ENCODE measurements at places on chromosomes 5 and 9.
A peak's percentile ranks its signal among the peaks of the same experiment; 100 is the strongest.

DNA sequence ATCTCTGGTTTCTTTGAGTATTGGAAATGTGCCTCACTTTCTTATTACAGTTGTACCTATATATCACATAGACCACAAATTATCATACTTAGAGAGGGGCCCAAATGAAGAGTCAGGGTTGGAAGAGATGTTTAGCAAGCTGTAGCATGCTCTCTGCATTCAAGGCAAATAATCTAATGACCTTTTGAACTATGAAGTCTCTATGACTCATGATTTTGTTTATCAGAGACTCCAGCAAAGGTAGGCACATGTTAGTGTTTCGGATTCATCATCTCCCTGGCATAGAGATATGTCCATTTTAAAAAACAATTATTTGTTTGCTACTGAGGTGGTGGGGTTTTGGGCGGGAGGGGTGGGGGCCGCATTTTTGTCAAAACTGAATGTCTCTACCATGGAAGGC lies 2000.1 kb downstream of the EFNA5 start:
- DNase-seq: no peak

- no peak for DNase-seq
Observed at GRCh38 chr5:181051841-181052671, 12.0 kb downstream of the BTNL9 start.

DNA sequence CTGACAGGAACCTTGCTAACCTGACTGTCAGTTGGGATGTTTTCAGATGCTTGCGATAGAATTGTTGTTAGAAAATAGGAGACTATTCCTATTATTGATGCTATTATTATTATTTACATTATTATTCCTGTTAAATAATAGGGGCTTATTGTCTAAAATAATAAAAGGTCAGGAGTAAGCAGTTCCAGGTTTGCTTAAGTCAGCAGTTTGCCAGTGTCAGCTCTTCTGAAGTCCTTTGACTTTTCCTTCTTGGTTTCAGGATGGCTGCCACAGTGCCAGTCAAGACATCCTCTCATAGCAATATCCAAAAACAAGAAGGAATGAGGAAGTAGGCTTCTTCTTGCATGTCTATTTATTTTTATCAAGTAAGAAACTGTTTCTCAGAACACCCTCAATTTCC lies 141.7 kb upstream of the MARCHF11 start:
- no peak for DNase-seq

DNA sequence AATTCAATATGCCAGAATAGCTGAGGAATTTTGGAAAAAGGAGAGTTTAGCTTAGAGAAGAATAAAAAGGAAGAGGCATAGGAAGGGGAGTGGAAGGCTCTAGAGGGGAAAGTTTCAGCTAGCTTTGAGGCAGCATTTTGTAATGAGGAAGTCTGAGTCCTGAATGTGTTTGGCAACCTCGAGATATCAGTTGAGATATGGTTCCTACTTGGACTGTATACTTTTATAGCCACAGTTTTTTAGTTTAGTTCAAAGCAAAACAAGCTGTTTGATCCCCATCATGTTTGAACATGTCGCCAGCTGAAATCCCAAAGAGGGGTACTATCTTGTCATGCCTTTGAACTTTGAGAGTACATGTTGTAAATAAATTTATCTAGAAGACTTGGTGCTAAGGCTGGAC lies 559.0 kb upstream of the FTMT start:
- DNase-seq: no peak

GRCh38 chr5:72584466-72584865 lies 77.3 kb upstream of the ZNF366 start:
- DNase-seq: no peak

- no peak for DNase-seq
Observed at GRCh38 chr9:78685471-78685870, 388.5 kb downstream of the PSAT1 start.

DNA sequence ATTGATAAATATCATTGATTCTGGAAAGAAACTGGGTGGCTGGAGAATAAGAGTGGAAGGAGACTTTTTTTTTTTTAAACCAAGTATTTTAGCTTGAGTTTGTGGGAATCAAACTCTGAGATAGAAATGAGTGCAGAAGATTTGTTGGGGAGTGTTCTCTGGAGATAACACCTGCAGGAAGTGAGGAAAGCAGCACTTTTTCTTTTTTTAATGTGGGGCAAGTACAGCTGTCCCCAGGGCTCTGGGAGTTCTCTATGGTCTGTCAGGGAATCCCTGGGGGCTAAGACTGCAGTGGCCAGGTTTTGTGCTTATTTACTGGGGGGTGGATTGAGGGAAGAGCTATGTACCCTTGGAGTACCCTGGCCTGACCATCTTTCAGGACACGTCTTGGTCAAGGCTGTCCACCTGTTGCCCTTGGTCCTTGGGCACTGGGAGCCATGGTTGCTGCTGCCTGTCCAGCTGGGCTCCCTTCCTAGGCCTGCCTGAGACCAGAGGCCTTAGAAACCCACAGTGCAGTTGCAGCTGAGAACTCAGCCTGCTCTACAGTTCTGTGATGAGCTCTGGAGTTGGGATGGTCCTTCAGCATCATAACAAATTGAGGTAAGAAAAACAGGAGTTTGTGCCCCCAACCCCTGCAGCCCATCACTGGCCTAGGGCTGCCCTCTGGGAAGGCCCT lies 85.8 kb downstream of the PHAX start:
- no peak for DNase-seq

DNA sequence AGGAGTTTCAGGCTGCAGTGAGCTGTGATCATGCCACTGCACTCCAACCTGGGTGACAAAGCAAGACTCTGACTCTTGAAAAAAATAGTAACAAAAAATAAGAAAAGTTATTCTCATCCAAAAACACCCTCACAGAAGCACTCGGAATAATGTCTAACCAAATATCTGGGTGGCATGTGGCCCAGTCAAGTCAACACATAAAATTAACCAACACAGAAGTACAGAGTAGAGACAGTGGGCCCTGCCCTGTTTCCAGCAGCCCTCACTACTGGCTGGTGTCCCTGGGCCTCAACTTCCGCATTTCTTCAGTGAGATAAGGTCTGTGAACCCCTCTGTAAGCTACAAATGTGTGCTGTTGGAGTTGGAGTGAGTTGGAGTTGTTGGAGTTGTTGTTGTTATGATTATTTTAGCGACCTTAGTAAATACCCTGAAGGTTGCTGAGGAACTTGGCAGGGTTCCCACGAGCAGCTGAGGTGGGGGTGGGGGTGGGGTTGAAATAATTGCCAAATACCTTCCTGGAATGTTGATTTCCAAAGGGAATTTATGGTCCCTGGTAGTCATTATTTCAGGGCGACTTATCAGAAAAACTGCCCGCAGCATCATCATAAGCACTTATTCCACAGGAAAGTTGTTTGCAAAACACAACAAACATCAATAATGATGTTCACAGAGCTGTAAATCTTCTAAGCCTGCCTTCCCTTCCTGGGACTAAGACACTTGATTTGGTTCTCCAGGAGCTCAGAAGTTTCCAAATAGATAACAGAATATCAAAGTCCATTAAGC lies 30.2 kb downstream of the C5orf15 start:
- no peak for DNase-seq

DNA sequence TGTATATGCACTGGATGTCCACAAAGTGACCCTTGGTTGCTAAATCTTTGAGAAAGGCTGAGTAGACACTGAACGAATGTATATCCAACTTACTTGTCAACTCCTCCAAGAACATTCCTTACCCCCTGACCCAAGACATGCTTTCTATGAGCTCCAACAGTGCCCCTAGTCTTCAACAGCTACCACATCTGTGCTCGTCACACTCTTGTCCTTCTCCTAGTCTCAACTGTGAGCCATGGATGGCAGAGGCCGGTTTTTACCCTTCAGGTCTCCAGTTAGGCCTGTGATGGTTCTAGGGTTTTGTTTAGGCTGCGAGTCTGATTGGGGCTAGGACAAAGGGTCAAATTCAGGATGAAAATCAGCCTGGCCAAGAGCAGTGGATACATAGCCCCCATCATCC lies 19.0 kb upstream of the GPX3 start:
- DNase-seq: no peak

- DNase-seq: no peak
Observed at GRCh38 chr9:134768709-134769351, 111.8 kb upstream of the FCN2 start.

- DNase-seq: no peak
Observed at GRCh38 chr9:90300611-90301276, 341.9 kb downstream of the DIRAS2 start.

DNA sequence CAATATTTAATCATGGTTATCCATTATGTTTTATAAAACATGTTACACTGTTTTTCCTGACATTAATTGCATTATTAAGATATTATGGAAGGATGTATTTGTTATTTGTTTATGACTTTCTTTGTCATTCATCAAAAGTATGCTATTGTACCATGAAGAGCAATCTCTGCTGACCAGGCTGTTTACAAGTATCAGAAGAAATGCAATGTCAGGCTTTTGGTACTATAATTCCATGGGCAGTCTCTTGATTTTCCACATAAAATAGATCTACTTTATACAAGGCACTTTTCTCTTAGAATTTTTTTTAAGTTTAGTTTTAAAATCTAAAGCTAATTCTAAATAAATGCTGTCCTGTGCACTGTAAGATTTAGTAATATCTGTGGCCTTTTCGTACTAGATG lies 196.6 kb downstream of the COX7C start:
- DNase-seq: no peak

- DNase-seq: no peak
Observed at GRCh38 chr9:97271292-97271691, 36.2 kb upstream of the CCDC180 start.

GRCh38 chr5:32182463-32183063 lies 8.4 kb upstream of the GOLPH3 start:
- DNase-seq: no peak

- DNase-seq: no peak
Observed at GRCh38 chr9:14432666-14433350, 118.9 kb upstream of the NFIB start.

DNA sequence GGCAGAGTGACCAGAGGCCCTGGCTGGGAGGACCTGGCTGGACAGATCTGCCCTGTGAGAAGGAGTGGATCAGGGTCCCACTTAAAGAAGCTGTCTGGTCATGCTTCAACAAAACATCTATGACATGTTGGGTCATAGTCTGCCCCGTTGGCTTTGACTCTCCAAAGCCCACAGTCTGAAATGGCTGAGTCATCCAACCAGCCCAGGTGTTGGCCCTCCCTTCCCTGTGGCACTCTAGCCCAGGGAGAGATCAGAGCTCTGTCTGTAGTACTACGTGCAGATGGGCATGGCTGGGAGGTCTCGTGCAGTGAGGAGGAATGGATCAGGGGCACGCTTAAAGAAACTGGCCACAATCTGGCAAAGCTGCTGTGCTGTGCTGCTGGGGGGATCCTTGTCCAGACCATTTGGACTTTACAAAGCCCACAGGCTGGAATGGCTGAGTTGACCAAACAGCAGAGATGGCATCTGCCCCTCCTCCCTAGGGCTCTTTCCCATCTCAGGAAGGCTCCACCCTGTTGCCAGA lies 206.1 kb downstream of the TUSC1 start:
- no peak for DNase-seq

DNA sequence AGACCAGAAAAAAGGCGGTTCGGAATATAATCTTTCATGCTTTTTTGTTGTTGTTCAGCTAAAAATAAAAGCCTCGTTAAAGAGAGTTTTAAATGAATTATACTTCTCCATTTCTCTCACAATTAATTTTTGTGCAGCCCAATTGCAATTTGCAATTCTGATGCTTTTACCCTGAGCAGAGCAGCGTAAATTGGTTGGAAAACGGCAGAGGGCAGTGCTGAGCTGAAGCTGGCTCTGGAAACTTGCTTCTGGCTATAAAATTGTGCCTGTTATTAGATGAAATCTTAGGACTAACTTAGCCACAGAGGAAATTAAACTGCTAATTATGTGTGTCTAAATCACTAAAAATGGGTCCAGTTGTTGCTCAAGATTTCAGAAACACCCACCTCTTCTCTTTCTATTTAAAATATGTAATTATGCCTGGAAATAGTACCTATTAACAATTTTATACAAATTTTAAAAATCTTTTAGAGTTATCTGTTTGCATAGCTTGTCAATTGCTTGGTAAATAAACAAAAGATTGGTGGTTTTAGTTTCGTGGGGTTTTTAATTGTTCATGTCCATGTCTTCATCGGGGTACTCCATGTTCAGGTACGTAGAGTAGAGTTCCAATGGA lies 441.8 kb upstream of the TLE4 start:
- no peak for DNase-seq

DNA sequence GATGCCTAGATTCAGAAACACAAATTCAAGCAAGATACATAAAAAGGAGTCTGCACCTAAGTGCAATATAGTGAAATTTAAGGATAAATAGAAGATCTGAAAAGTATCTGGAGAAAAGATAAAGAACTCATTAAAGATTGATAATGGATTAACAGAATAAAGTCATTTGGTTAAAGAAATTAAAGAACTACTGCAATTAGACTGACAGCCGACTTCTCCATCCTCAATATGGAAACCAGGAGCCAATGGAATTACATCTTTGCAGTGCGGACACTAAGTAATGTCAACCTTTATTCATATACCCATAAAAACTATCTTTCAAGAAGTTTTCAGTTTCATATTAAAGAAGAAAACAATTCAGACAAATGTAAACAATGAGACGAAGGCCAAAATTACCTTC lies 81.0 kb downstream of the MRPL36 start:
- DNase-seq: no peak

DNA sequence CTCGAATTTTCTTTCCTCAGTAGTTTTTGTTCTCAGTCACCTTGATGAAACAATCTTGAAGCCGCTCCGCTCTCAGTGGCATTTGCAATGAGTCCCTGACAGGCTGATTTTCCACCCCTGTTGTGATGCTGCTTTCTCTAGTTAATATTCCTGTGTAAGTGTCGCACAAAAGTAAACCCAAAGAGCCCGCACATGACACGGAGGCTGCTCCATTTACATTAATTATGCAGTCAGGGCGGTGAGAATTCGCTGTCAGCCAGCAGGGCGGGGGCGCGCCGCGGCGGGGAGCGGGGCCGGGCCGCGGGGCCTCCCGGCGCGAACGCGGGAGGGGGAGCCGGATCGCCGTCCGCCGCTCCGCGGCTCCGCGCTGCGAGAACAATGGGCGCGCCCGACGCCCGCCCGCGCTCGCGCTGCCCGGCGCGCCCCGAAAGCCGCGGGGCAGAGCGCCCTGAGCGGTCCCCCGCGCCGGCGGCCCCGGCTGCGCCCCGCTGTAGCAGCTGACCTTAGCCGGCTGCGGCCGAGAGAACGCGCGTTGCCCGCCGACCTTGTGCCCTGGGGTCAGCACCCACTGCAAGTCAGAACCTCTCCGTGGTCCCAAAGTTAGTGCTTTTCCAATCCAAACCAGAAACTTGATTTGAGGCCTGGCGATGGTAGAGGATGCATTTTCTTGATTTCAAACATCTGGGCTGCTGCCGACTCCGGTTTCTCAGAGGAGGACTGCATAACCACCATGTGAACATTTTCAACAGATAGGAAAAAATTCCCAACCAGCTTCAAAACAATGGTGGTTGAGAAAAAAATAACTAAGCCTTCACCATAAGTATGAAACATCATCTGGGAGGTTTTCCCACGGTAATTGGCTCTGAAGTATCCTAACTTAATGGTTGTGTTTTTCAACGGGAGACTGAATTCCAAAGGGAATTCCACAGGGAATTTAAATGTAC lies 142.6 kb downstream of the PBX3 start:
- peak; percentile 13 for DNase-seq

GRCh38 chr5:135557076-135557838 lies 21.5 kb upstream of the NEUROG1 start:
- no peak for DNase-seq

All from T-helper 9 cell (primary cell).